Ureter (tissue), 1 donor: ENCODE measurements at places on chromosomes 16 and 17.

DNA sequence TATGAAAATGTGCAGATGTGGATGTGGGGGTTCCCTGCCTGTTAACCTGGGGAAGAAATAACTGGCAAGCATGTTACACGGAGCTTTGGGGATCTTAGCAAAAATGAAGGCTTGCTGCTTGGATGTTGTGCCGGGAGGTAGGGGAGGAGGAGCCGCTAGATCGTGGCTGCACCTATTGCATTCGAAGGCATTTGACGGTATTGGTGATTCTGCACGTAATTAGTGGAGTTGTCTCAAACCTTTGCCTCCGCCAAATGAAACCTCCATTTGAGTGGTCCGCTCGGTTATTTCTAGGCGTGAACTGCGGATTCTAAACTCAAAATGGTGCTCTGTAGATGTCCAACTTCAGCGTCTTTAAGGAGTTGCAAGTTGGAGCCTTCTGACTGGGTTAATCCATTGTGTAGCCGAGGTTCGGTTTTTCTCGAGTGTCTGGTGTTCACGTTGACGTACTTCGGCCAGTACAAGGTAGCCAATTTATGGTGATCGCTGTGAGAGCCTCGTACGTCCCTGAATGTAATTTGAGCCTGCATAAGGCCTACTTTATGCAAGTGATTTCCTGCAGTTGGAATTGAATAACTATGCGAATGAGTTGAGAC lies 1.5 kb downstream of the TNRC6C start:
- DNase-seq = no peak

GRCh38 chr16:6095414-6095813 lies 997.8 kb upstream of the EEF2KMT start:
- DNase-seq = no peak

GRCh38 chr16:29849505-29849904 lies 13.5 kb downstream of the CDIPT start:
- DNase-seq = no peak

DNA sequence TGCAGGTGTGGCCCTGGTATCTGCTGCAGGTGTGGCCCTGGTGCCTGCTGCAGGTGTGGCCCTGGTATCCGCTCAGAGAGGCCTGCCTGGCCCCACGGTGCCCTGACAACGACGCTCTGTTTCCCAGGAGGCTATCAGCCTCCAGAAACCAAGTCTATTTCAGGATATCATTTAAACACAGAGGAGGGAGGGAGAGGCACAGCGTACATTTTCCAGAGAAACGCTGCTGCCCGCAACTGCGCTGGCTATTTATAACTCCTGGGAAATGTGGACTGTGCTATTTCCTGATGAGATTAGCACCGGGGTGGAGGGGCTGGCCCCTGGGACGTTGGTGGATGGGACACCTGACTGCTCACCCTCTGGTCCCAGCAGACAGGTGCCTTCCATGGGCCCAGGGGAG lies 22.5 kb downstream of the TIMM22 start:
- no peak for DNase-seq

DNA sequence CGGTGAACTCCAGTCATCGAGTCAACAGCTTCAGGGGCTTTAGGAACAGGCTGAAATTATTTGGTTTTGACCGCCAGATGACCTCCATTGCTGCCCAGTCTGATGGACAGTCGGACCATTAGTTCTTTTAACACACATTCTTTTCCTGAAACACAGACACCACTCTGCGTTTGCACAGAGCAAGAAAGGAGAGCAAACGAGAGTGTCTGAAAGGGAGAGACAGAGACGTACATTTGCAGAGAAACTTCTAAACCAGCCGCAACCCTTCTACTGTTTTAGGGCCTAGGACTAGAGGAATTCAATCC lies 156.1 kb downstream of the SNX11 start:
- DNase-seq = no peak

DNA sequence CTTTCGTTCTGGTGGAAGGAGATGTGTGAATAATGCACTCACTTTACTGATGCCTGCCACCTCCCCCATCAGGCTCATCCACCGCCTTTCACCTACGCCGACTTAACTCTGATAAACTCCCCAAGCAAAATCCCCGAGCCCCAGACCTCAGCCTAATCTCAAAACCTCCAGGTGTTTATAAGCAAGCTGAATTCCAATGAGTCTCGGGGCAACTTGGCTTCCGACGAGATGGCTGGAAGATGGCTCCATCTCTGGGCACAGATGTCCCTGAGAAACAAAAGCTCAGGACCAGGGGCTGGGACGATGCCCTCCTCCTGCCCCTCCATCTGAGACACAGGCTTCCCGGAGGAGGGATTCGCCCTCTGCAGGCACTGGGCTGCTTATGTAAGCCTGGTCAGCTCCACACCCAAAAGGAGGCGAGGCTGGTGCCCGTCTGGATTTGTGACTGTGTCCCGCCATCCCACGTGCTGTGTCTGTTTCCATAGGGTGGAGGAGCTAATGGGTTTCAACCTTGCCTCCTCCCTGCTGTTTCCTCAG lies 386.4 kb upstream of the TNRC6C start:
- DNase-seq = no peak

- DNase-seq = no peak
Measured at GRCh38 chr17:15377200-15377599, 35.8 kb upstream of the TEKT3 start.

GRCh38 chr16:27726621-27727261 lies 176.8 kb downstream of the KATNIP start:
- no peak for DNase-seq

GRCh38 chr17:68378268-68379176 lies 78.8 kb downstream of the WIPI1 start:
- DNase-seq = peak; percentile 92

DNA sequence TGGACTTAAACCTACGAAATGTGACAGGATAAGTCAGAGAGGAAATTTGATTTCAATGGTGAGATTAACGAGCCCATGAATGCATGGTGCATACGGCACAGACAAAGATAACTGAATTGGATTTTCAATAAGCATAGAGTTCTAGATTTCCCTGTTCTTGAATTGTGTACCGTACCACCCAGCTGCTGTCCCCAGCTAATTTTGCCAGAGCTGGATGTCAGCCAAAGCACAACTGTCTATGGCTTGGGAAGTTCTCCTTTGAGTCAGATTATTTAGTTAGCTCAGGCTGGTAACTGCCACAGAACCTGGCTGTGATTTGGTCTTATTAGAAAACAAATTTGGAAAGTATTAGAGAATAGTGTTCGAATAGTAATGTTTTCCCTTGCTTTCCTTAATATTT lies 143.1 kb downstream of the CDH13 start:
- no peak for DNase-seq

GRCh38 chr17:28725660-28726225 lies 290 bp downstream of the TLCD1 start:
- peak; percentile 72 for DNase-seq

DNA sequence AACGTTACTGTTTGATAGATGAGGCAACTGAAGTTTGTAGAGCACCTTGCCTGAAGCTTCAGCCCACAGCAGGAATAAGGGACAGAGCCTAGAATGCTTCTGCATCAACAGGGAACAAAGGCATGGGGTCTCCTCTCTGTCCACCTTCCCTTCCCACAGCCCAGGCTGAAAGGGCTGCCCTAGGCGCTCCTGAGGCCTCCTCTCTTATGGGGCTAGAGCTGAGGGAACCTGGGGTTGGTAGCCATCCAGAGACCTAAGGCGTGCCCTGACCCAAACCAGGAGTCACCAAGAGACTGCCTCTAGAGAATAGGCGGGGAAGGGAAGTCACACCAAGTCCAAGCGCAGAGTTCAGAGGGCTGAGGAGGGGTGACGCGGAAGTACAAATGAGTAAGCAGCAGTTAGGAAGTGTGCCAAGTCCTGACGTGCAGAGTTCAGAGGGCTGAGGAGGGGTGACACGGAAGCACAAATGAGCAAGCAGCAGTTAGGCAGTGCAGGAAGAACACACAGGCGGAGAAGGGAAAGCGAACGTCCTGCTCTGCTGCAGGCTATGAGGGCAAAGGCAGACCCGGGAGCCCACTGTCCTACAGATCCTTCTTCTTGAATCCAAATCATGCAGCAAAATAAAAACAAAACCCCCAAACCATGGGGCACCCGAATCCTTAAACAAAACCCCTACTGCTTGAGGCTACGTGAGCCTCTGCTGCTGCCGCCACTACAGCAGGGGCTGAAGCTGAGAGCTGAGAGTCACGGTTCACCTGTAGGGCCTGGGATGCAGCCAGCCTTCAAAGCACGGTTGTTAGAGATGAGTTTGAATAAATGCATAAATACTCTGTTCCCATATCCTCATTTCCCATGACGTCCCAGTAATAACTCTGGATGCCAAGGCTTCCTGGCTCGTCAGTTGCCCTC lies 2.7 kb upstream of the SPG7 start:
- DNase-seq = peak; percentile 94

DNA sequence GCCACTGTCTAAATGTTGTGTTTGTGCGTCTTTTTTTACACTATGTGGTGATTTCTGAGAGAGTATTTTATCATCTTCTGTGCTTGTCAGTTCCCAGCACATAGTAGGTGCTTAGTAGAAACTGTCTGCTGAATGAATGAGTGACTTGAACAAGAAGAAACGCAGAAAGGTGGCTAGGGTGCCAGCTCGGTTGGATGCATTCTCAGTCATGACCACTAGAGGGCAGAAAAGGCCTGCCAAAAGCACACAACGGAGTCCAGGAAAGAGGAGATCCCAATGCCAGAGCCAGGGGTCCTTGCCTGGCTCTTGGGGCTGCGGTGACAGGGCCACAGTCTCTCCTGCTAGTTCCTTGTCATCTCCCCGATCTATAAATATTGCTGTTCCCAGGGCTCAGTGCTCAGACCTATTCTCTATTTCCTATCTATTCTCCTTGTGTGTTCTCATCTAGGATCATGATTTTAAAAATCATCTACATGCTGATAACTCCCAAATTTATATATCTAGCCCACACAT lies 57.3 kb upstream of the CCL1 start:
- DNase-seq = peak; percentile 68

- no peak for DNase-seq
Measured at GRCh38 chr17:49996495-49997300, 1.7 kb upstream of the DLX3 start.

DNA sequence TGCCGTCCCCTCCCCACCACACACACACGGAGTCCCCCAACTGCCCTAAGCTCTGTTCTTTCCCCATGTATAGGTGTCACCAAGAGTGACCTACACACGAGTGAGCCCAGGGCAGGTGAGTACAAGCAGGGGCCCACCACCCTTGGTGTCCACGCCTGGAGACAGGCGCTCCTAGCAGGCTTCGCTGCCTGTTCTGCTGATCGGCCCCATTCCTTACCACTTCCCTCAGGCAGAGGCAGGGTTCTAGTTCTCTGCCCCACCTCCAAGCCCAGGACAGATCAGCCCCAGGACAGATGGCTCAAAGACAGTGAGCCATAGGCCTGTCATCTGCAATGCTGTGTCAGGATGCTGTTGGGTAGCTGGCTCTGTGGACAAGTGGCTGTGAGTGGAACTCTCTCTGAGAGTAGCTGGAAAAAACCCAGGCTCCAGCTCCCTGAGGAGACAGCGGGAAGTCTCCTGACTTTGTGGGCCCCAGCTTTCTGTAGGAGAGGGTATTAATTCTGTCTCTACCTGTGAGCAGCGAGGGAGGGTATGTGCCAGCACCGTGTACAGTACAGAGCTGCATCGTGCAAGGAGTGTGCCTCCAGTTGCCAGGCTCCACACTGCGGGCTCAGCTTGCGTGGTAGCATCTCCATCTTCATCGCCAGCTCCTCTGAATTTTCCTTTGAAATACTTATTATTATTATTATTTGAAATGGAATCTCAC lies 897 bp downstream of the TP53I13 start:
- no peak for DNase-seq

DNA sequence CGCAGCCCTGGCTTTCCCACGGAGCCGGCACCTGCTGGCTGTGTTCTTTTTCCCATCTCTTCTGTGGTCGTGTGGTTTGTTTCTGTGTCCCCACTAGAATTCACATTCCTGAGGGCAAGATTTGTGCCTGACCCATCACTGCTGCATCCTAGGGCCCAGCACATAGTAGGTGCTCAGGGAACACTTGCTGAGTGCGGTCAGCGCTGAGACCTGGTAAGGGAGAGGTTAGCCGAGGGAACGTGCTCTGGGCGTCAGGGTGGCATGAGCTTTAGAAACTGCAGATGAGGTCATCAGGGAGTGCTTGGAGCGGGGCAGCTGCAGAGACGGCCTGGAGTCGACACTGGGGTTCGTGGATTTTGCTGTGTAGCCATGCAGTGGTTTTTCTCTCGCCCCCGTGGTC lies 5.9 kb downstream of the DEF8 start:
- DNase-seq = no peak

- no peak for DNase-seq
Measured at GRCh38 chr16:56038564-56039098, 152.7 kb upstream of the GNAO1 start.

- DNase-seq = no peak
Measured at GRCh38 chr16:57388359-57389086, 16.0 kb upstream of the CCL17 start.

DNA sequence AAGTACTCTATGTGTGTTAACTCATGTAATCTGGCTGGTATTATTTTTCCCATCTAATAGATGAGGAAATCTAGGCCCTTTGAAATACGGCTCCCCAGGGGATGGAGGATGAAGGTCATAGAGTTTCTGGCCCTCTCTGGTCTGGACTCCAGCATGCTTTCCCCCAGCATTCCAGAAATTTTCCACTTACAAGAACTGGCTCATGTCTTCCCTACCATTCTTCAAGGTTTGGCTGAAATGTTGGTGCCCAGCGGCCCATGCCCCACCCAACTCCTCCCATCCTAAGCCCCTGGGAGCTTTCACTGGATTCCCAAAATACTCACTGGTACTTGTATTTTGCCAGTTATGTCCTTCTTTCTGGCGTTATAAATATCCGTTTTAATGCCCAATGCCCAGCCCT lies 237.5 kb upstream of the NLRP1 start:
- DNase-seq = no peak

DNA sequence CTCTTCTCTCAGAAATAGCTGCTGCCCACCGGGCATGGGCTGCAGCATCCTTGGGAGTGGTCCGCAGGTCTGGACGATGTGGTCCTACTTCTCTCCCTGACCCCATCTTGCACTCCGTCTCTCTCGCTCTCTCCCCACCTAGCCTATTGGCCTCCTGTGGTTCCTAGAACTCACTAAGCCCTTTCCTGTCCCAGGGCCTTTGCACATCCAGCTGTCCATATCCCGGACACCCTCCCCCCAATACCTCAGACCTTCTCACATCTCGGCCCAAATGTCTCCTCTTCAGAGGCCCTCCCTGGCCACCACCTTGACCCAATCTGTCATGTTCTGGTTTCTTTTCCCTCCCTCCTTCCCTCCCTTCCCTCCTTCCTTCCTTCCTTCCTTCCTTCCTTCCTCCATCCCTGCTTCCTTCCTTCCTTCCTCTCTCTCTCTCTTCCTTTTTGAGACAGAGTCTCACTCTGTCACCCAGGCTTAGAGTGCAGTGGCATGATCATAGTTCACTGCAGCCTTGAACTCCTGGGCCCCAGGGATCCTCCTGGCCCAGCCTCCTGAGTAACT lies 4.5 kb downstream of the SLC4A1 start:
- no peak for DNase-seq
